Pulmonary artery endothelial cell (primary cell): ENCODE measurements at places on chromosomes 16 and 17.
A peak's percentile ranks its signal among the peaks of the same experiment; 100 is the strongest.

- DNase-seq = no peak
Observed at GRCh38 chr16:52568983-52569690, 22.2 kb upstream of the TOX3 start.

DNA sequence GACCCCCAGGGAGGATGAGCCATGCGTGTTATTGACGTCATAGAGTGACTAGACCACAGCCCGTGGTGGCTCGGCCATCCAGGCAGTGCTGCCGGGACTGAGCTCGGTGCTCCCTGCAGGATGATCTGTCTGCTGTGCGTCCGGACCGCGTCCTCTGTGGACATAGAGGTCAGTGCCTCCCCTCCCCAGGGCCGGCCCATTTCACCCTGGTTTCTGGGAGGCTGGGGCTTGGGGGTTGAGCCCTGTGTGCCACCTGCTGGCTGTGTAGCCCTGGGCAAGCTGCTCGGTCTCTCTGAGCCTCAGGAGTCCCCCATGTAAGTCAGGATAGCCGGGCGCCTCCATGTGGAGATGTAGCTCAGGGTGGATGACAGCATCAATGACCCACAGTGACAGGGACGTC is 8.3 kb downstream of the TSC2 start:
- no peak for DNase-seq

DNA sequence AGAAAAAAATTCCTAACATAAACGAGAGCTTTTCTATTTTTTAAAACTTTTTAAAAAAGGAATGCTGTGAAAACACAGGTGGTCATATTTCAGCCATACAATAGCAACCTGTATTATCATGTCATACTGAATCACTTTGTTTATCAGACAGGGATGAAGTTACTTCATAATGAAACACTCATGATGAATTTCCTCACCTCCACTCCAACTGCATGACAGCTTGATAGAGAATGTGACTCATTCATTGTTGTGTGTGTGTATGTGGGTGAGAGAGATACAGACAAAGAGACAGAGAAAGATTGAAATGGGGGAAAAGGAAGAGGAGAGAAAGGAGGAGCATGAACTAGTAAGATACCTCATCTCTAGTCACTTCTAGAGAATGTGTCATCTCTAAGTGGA is 109.0 kb downstream of the SYCE1L start:
- peak; percentile 78 for DNase-seq

DNA sequence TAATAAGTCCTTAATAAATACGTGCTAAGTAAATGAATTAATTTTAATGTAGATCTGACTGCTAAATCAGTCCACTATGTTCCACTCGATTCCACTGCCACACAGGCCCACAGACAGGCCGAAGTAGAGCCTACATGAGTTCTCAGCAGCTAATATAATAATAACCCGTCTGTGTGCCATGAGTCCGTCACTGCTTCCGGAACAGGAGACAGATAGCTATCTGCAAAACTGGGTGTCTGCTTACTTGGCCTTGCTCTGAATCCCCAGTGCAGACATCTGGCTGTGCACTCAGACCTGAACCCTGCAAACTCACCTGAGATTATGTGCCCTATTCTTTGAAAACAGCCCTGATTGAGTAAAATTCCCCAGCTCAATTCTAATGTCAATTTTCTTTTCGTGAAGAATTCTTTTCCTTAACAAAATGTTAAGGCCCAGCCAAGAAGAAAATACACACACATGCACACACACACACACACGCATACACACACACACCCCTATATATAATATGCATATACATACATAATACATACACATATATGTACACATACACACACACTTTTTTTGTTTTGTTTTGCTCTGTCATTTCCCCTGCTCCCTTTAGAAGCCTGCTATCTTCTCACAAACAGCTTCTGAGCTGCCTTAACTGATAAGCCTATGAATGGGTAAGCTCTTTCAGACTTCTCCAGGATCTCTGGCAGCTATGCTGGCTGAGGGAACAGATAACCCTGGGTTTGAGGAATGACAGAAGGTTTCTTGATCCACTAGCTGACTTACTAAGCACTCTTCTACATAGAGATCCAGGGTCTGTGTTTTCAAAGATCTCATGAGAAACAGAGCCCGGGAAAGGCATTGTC is 39.8 kb upstream of the TOM1L1 start:
- DNase-seq = no peak

DNA sequence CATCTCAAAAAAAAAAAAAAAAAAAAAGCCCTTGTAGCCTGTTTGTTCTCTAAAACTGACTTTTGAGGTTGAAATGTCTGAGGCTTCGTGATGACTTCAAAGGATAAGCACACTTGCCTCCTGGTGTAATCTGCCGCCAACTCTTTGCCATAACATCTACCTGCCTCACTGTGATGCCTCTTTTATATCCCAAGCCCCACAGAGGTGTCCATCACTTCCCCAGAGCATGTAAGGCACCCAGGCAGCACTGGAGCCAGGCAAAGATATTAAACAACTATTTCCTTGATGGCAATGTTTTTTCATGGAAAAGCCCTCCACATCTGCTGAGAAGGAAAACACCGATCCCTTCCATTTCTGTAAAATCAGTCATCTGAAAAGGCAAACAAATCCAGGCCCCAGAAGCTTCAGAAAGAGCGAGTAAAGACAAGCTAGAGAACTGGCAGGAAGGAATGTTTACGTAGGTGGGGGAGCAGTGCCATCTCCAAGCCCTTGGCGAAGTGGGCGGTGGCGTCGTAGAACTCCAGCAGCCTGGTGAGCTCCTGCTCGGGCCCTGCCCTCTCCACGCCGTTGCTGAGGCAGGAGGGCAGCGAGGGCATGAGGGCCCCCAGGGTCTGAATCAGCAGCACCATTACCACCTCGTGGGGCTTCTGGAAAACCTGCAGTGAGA is 28.6 kb downstream of the COG7 start:
- DNase-seq = no peak

- DNase-seq = no peak
Observed at GRCh38 chr17:39872751-39873150, 4.7 kb downstream of the ZPBP2 start.

DNA sequence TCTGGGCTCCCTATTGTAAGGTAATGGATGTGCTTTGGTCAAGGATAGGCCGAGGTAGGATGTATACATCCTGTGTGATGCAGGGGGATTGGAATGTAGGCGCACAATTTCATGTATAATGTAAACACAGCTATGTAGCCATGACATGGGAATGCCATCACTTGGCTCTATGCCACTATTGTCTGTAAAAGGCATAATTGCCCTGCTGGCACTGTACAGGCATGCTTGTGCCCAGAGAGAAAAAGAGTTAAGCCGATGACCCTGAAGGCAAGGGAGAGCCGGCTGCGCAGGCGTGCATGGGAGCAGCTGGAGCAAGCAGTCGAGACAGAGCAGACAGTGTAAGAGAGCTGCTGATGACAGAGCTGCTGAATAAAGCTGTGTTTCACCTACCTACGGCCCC is 212.5 kb upstream of the CPHXL start:
- no peak for DNase-seq

GRCh38 chr17:382644-383533 is 30.3 kb upstream of the RPH3AL start:
- no peak for DNase-seq

- DNase-seq = no peak
Observed at GRCh38 chr17:39281806-39282205, 56.1 kb upstream of the STAC2 start.

- DNase-seq = no peak
Observed at GRCh38 chr17:2144701-2145100, 89.8 kb downstream of the HIC1 start.
